Muscle of leg (tissue), 16 donors: ENCODE measurements at places on chromosomes 6 and 20. TPM values are rescaled to one million over a fixed set of nuclear protein-coding genes. Genes with fewer than 3 reads are reported as not detected.

Gene BEND3
- total RNA-seq = 2.3 TPM

Gene CCDC28A
- 10.6 TPM for total RNA-seq

Gene NOX3
- total RNA-seq = not detected

Gene HLA-DOB
- 0.09 TPM for total RNA-seq

Gene HLA-DPA1
- total RNA-seq = 18.6 TPM

Gene NOL7
- total RNA-seq = 49.7 TPM

Gene KIZ
- 18.5 TPM for total RNA-seq

Gene HCK
- 4.9 TPM for total RNA-seq

Gene SIRPB1
- 0.13 TPM for total RNA-seq

Gene PHF1
- 26.3 TPM for total RNA-seq

Gene NKX2-4
- not detected for total RNA-seq

Gene SOX18
- 2.2 TPM for total RNA-seq

Gene CLPSL1
- total RNA-seq = not detected

Gene HMGCLL1
- total RNA-seq = 9.2 TPM

Gene SLA2
- total RNA-seq = 0.09 TPM

Gene APOM
- total RNA-seq = 2.6 TPM

Gene CASS4
- 5.5 TPM for total RNA-seq

Gene RAET1L
- total RNA-seq = not detected

Gene HSPA12B
- total RNA-seq = 18.3 TPM

Gene TOX2
- 0.44 TPM for total RNA-seq

Gene PBOV1
- not detected for total RNA-seq

Gene COMMD7
- total RNA-seq = 26.5 TPM

Gene GSTA3
- not detected for total RNA-seq

Gene SIRPD
- not detected for total RNA-seq

Gene C4B
- 15.6 TPM for total RNA-seq

Gene LZTS3
- total RNA-seq = 2.2 TPM

Gene TFAP2C
- 0.09 TPM for total RNA-seq

Gene SNX3
- total RNA-seq = 135 TPM

Gene STMND1
- not detected for total RNA-seq

Gene PARD6B
- total RNA-seq = 0.93 TPM

Gene BPIFB4
- 0.09 TPM for total RNA-seq

Gene CCN6
- total RNA-seq = 0.09 TPM

Gene GLP1R
- total RNA-seq = under 0.01 TPM

Gene HDGFL1
- not detected for total RNA-seq

Gene BTN3A1
- total RNA-seq = 25.1 TPM

Gene DACT2
- total RNA-seq = 2.0 TPM

Gene INSM1
- total RNA-seq = 0.04 TPM

Gene ZNF335
- 7.8 TPM for total RNA-seq

Gene MCHR2
- total RNA-seq = not detected

Gene TSBP1
- not detected for total RNA-seq

Gene GPR6
- total RNA-seq = not detected

Gene COL21A1
- total RNA-seq = 101 TPM

Gene RIPPLY2
- not detected for total RNA-seq

Gene C20orf204
- 0.84 TPM for total RNA-seq

Gene SEMG1
- not detected for total RNA-seq

Gene LRFN2
- 0.09 TPM for total RNA-seq

Gene BIRC7
- 0.13 TPM for total RNA-seq

Gene CCN5
- 0.18 TPM for total RNA-seq

Gene PROKR2
- total RNA-seq = not detected

Gene COX4I2
- total RNA-seq = 11.4 TPM

Gene STX11
- total RNA-seq = 1.4 TPM

Gene HACE1
- 11.0 TPM for total RNA-seq

Gene NEU1
- 27.1 TPM for total RNA-seq

Gene TAGAP
- 0.66 TPM for total RNA-seq

Gene KIFC1
- 10.5 TPM for total RNA-seq

Gene ADGB
- 0.04 TPM for total RNA-seq

Gene EDN1
- total RNA-seq = 3.3 TPM

Gene MCM9
- 11.9 TPM for total RNA-seq

Gene COL9A1
- total RNA-seq = 4.9 TPM
